ENCODE measurements at places on chromosomes 16 and 17.

DNA sequence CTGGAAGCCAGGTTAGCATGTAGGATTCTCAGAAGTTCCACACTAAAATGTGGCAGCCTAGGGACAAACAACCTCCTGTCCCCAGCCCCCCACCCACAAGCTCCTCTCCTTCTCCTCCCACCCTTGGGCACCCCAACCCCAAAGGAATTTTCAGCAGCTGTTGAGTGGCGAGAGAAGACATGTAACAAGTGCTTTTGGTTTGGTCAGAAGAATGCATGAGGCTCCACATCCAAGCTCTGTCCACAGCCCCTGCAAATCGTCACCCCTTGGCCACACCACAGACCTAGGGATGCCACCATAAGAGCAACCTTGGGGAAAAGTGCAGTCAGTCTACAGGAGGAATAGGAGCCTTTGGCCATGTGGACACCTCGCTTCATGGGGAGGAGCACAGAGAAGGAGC lies 11.9 kb upstream of the RAB37 start:
- DNase-seq: no peak

GRCh38 chr17:69997332-69997731 lies 77.7 kb upstream of the KCNJ16 start:
- DNase-seq: no peak

- no peak for DNase-seq
Observed at GRCh38 chr16:15770512-15770911, 86.3 kb downstream of the MYH11 start.

DNA sequence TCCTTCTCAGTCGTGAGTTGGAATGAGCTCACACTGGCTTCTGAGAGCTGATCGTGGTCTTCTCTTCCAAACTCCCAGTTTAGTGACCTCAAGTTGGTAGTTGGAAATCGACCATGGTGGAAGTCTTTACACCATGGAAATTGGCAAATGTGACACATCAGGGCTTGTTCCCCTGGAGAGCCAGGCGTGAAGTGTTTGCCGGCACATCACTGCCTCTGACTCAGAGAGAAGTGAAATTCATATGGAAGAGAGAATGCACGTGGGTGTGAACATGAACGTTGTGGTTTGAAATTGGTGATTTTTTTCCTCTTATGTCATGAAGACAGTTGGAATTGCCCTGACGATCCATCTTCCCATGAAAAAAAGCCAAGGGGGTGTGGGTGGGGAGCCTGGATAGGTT lies 47.4 kb downstream of the AXIN2 start:
- DNase-seq: no peak

DNA sequence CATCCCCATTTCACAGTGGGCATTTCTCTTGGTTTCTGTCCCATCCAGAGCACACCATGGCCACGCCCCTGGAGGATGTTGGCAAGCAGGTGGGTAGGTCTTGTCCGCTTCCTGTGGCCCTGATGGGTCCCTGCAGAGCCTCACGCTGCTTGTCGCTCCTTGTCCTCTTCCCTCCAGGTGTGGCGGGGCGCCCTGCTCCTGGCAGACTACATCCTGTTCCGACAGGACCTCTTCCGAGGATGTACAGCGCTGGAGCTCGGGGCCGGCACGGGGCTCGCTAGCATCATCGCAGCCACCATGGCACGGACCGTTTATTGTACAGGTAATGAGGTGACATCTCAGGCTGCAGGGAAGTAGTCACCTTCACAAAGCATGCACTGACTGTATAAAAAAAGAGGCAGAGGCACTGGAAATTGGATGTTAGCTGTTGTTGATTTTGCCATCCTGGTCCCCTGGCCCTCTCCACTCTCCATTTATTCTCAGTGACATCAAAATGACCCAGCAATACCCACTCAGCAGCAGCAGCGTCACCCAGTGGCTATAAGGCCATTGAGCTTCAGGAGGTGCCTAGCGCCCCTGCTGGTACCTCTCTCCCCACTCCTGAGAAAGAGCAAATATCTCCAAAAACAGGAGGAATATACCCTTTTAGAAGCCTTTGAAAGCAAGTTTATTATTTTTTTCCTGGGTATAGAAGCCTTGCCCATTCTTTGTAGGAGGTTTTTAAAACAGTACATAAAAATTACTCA lies 13.7 kb downstream of the METTL22 start:
- no peak for DNase-seq

GRCh38 chr17:48551596-48552465 lies 6.9 kb upstream of the HOXB2 start:
- DNase-seq: no peak

- no peak for DNase-seq
Observed at GRCh38 chr17:3575511-3575910, 17.9 kb upstream of the TRPV3 start.

Measured in activated CD4-positive, alpha-beta T cell treated with anti-CD3 and anti-CD28 coated beads, Interleukin-2, amount 10 ng/mL, durations not matched to agents 7 days and 5 days (primary cell).